Hematopoietic multipotent progenitor cell (in vitro differentiated cells): ENCODE measurements at places on chromosomes 7 and 10.
A peak's percentile ranks its signal among the peaks of the same experiment; 100 is the strongest.

- DNase-seq = no peak
These were observed 68.4 kb upstream of the PRPS1L1 start for GRCh38 chr7:18096087-18096486.

DNA sequence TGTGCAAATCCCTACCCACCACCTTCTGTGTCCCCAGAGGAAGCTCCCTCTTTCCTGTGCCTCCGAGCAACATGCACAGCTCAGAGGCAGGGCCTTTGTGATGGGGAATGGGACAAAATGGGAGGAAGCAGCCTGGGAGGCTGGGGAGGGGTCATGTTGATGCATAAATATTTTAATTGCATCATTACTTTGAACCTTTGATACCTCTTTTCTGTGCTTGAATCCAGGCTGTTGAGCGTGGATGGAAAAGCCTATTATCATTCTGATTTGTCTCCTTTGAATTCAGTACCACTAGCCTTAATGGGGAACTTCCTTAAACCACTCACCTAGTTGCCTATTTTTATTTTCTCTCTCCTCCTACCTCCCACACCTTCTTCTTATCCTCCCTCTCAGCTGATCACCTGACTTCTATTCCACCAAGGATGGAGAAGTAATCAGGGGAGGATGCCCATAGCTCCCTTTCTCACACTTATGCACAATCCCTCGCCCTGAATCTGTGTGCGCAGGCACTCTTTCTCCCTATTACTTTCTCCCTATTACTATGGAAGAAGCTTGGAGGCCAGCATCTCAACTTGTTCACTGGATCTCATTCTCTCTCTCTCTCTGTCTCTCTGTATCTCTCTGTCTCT is 78.5 kb downstream of the SEC61G start:
- no peak for DNase-seq

GRCh38 chr10:93420944-93421825 is 60.9 kb downstream of the MYOF start:
- DNase-seq = no peak

DNA sequence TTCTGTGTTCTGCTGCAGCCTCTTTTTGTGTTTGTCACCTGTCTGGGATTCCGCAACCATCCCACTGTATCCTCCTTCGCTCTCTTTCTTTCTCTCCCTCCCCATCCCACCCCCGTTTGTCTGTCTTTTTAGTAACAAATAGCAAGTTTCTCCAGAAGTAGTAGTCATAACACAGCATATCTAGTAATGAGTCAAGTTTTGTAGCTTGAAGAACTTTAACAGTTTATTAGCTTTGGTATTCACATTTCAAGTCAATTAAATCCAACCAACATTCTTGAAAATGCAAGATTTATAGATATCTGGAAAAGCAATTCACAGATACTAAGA is 154.1 kb upstream of the MTPN start:
- DNase-seq = no peak

GRCh38 chr7:39541511-39541910 is 24.7 kb upstream of the YAE1 start:
- peak; percentile 79 for DNase-seq
